ENCODE measurements at places on chromosomes 7 and 10.

DNA sequence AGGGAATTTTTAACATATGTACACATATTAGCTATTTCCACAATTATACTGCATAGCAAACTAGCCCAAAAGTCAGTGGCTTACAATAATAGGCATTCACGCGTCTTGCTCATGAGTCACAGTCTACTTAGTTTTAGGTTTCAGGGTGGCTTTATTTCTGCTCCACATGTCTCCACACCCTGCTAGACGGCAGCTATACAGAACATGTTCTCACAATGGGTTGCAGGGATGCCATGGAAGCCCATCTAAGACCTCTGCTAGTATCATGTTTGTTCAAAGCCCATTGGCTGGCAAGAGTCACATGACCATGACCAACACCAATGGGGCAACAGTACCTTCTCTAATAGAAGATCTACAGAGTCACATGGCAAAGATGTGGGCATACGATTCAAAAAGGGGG is 96.3 kb upstream of the NEBL start:
- no peak for DNase-seq

GRCh38 chr7:20193873-20194272 is 23.3 kb downstream of the MACC1 start:
- no peak for DNase-seq

DNA sequence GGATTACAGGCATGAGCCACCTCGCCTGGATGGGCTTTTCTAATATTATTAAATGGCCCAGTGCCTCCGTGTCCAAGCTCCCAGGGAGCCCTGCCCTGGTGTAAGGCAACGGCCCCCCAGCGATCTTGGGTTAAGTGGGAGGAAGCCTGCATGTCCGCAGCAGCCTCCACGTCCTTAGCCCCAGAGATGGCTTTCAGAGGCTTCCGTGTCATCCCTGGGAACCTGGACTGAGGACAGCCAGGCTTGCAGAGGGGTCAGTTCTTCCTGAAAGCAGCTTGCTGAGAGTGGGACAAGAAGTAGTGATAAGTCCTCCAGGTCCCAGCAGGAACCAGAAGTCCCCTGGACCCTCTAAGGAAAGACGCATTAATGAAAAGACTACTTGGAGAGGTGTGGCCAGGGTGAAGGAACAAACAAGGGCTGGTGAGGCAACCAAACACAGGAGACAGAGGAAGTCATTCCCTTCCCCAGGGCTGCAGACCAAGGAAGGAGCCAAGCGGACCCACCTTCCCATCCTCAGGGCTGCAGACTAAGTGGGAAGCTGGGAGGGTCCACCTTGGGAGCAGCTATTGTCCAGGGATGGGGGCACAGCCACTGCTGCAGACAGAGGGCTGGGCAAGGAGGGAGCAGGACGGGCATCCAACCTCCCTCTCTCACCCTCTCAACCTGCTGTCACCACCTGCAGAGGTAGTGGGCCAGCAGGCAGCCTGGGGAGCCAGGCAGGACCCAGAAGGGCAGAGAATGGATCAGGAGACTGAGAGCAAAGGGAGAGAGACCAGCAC is 13.0 kb upstream of the INSIG1 start:
- DNase-seq: no peak

DNA sequence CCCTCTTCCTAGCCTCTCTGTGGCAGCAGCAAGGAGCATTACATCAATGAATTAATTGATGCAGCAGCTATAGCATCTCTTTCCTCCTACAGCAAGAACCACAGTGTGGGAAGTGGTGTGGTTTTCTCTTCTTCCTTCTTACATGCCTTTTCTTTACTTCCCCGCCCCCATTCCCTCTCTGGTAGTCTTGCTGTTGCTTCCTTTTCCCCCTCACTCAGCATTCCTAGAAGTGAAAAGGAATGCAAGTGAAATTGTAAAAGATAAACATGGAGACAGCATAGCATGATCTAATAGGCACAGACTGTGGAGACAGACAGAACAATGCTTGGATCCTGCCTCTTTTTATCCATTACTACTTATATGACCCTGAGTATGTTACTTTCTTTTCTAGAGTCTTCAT is 370.5 kb upstream of the BMPER start:
- no peak for DNase-seq

- no peak for DNase-seq
Measured at GRCh38 chr10:44309361-44309760, 75.5 kb downstream of the CXCL12 start.

DNA sequence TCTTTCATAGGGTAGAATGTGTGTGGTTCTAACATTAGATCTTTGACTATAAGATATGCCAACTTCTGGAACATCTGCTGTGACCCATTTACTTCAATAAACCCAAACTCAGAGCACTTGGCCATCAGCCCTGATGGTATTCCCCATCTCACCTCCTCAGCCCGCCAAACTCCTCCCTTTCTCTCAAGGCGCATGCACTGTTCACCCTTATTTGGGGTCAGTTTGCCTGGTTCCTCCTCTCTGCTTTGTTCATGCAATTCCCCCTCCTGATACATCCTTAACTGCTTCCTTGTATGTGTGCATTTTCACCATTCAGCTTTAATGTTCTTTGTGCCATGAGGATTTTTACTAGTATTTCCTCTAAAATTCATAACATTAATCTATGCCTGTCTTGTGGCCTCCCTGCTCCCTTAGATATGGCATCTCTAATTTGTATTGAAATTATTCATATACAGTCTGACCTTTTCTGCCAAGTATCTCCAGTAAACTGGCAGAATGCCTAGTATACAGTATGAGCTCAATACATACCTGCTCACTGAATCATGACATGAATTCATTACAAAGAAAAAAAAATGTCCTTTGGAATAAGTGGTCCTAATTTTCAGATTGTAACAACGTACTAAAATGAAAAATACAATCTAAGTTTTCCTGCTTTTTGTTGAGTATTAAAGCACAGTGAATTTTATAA is 336.8 kb upstream of the IGFBP3 start:
- no peak for DNase-seq

DNA sequence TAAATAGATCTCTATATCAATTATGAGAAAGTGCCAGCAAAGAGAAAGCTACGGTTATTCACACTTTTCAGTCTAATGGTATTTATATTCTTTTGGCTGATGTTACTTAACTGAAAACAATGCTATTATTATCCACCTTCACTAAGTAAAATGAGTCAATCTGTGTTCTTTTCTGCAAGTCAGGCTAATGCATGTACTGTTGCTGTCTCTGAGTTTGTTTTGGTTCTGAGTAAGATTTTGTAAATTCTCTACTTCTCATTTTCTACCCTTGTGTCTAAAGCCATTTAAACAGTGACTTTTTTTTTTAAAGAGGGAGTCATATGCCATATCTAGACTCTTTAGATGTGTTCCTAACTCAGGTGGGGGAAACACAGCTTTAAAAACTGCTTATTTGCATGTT is 7.5 kb downstream of the VWC2 start:
- no peak for DNase-seq

DNA sequence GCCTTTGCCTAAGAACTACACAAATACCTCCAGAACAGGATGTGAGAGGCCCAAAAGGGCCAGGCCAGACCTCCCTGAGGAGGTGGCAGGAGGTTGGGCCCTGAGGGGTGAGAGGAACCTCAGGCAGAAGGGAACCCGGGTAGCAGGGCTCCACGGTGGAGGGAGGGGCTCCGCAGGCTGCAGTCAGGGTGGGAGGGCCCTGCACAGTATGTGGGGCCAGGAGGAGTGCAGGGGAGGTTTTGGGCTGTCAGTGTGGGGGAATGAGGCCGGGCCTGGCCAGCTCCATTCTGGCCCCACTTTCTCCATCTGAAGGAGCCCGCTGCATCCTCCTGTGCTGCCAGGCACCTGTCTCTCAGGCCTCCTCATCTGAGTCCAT is 25.9 kb downstream of the DNAJB12 start:
- no peak for DNase-seq

DNA sequence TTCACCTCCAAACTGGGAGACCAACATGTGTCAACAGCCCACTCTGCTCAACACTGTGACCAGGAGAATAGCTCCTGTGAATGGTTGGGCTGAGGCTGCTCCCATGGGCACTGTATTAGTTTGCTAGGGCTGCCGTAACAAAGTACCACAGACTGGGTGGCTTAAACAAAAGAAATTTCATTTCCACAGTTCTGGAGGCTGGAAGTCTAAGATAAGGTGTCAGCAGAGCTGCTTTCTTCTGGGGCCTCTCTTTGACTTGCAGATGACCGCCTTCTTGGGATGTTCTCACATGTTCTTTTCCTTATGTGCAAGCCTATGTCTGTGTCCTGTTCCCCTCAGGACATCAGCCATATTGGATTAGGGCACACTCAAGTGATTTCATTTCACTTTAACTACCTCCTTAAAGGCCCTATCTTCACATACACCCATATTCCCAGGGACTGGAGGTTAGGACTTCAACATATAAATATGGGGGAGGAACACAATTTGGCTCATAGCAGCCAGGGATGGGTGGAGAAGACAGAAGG is 90.3 kb downstream of the CPED1 start:
- DNase-seq: no peak

- no peak for DNase-seq
Measured at GRCh38 chr10:11505639-11506038, 105.8 kb downstream of the USP6NL start.

DNA sequence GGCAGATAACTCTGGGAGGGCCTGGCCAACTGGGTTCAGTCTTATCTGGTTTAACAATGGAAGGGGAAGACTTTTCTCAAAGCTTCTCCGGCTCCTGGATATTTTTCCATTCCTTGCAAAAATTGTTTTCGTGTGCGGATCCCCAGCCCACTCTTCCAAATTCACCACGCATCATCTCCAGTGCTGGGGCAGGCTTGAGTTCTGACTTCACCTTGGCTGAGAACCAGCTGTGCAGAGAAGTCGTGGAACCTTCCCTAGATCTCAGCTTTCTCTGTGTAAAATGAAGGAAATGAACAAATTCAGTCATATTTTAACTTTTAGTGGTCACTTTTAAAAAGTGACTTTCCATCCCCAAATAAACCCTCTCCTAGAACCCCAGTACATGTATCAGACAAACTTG is 297.0 kb downstream of the TCF7L2 start:
- no peak for DNase-seq

GRCh38 chr10:119650692-119651513 is at the start of gene BAG3:
Gene BAG3 (plus strand): TSS chr10:119651380. CDS start chr10:119651676, 296 bp downstream.
- peak; percentile 95 for DNase-seq

DNA sequence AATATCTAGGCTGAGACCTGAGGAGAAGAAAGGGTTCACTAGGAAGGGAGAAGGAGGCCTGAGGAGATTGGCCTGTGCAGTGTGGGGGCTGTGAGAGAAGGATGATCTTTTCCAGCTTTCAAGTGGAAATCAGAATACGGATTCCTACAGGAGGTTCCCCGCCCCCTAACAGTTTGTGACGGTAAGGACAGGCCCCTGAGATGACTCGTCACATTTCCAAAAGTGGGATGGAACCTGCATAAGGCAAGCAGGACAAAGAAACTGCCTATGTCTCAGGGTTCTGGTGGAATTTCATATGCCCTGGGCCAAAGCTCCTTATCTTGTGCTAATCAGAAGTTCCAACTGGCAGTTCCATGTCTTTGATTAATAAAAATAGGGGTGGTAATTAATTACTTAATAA is 275.6 kb downstream of the SNX10 start:
- no peak for DNase-seq

- DNase-seq: peak; percentile 92
Measured at GRCh38 chr7:54839575-54840213, 80.7 kb upstream of the SEC61G start.

DNA sequence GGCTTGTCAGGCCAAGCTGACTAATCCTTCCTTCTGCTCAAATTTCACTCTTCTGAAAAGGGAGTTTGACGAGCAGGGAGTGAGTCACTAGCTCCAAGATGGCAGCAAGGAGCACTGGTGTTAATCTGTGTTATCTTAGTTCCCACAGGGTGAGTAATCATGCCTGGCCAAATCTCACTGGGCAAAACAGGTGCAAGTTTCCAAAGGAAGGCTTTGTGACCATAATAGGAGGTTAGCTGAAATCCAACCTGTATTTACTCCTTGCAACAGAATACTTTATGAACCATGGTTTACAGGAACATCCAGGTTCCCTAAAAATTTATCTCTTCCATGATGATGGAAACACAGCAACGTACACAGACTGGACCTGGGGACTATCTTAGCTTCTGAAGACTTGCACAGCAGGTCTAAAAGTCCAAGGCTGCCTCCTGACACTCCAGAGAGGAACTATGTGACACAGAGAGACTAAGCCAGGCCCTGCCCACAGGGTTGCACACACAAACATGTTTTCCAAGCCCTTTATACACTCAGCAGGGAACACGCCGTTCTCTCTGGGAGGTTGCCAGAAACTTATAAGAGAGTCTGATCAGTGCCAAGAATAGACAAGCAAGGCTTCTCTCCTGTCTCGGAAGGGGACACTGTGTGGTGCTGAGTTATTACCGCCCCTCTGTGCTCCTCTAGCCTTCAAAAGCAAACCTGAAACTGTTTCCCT is 46.3 kb downstream of the PDK4 start:
- DNase-seq: peak; percentile 88

GRCh38 chr7:149457766-149458165 is 3.1 kb downstream of the ZNF777 start:
- DNase-seq: no peak

- DNase-seq: no peak
Measured at GRCh38 chr10:45454859-45455258, 80.8 kb downstream of the ALOX5 start.

DNA sequence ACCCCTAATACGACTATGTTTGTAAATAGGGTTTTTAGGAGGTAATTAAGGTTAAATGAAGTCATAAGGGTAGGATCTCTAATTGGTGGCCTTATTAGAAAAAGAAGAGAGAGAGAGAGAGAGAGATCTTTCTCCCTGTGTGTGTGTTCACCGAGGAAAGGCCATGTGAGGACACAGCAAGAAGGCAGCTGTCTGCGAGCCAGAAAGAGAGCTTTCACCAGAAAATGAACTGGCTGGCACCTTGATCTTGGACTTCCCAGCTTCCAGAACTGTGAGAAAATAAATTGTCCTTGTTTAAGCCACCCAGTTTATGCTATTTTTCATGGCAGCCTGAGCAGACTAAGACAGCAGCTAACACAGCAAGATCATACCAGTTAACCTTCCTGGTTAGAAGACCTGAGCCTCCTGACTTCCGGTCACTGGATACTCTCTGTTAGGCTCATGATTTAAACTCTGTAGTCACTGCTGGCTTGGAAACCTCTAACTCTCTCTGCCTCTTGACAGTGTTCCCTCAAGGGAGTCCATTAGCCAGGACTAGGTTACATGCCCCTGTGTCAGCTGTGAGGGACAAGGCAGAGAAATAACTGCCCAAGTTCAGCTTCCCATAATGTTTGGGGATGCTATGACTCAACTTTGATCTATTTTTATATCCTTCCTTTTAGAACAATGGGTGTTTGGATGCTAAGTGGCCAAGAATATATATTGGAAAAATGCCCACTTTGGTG is 102.3 kb downstream of the DYNC1I1 start:
- DNase-seq: no peak

Measured in psoas muscle (tissue), 8 donors.